Epithelial cell of prostate (primary cell): ENCODE measurements at places on chromosomes 7 and 10.

DNA sequence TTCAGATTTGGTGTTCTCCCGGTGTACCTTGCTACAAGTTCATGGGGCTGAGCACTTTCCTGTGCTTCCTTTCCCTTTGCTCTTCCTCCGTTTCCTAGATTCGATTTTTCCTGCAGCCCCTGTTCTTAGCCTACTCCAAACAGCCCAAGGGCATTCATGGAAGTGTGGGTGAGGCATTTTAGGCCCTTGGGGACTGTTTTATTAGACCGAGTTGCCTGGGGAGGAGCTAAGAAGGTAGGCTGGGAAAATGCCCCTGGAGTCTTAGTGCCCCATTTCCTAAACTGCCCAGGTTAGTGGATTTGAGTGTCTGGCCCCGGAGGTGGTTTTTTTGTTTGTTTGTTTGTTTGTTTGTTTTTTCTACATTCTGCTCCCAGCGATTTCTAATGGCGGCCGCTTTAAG lies 1.8 kb downstream of the LRMDA start:
- no peak for DNase-seq

DNA sequence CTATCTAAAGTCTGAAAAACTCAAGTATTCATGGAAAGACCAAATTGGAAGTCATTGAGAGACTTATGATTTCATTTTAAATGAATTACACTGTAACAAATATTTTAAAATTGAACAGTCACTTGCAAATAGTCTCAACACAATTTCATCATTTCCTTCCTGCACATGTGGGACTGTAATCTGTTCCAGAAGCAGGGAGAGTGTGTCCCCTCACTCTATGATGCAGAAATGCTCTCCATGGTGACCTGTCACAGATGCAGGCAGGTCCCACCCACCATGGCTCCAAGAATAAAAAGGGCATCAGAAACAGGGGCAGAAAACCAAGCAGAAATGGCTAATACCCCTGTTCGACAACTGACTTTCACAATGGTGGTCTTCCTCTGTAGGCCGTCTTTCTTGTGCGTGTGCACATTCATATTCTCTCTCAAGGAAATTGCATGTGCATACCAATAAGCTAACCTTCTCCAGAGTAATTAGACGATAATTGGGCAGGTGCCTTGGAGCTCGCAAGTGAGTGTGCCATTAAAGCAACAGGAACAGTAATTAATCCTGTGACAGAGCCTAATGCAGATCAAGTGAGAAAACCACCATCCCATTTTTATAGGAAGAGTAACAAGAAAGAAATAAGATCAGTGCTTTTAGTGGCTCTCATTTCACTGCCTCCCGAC lies 170.9 kb downstream of the ZMYND11 start:
- no peak for DNase-seq

DNA sequence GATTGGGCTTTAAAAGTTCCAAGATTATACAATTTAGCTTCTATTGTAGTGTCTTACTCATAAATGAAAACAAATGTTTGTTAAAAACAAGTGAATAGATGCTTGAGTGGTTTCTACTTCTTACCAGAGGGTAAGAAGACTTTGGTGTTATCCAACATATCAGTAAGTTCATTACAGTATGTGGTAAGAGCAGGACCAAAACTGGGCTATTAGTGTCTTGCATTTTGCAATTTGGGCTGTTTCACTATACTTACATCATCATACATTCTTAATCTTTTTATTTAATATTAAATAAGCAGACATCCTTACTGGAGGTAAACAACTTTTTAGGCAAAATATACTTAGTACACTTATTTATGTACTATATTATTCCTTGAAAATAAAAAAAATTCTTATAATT lies 248.4 kb upstream of the HGF start:
- no peak for DNase-seq

- DNase-seq: no peak
These were observed 4.7 kb downstream of the ZNF488 start for GRCh38 chr10:47379445-47379785.

- no peak for DNase-seq
These were observed 78.3 kb upstream of the CTBP2 start for GRCh38 chr10:125238682-125239081.

- peak; percentile 64 for DNase-seq
These were observed 7.9 kb downstream of the ESYT2 start for GRCh38 chr7:158821171-158822031.

DNA sequence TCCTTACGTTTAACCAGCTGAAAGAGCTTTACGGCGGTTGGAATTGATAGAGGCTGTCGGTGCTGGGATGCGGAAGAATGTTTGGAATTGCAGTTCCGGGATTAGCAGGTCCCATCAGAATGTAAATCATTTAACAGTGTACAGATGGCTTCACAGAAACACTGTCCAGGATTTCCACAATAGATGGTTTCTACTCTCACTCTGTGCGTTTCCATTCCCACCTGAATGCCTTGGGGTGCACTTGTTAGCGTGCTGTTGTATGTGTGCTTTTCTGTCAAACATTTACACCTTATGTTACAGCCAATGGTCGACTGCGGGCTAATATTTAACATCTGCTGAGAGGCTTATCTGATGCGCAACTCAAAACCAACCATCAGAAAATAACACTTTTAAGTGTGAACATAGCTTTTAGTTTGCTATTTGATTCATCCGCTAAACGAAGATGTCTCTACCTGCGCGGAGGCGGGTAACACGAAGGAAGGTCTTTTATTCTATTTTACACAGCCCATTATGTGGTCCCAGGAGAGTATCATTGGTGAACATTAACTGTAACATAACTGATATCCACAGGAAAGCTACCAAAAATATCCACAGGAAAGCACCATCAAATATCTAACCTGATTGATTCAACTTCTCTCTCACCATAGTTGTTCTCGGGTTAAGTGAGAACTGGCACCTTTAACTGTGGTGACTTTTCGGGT lies 179.0 kb downstream of the PRPF18 start:
- no peak for DNase-seq

DNA sequence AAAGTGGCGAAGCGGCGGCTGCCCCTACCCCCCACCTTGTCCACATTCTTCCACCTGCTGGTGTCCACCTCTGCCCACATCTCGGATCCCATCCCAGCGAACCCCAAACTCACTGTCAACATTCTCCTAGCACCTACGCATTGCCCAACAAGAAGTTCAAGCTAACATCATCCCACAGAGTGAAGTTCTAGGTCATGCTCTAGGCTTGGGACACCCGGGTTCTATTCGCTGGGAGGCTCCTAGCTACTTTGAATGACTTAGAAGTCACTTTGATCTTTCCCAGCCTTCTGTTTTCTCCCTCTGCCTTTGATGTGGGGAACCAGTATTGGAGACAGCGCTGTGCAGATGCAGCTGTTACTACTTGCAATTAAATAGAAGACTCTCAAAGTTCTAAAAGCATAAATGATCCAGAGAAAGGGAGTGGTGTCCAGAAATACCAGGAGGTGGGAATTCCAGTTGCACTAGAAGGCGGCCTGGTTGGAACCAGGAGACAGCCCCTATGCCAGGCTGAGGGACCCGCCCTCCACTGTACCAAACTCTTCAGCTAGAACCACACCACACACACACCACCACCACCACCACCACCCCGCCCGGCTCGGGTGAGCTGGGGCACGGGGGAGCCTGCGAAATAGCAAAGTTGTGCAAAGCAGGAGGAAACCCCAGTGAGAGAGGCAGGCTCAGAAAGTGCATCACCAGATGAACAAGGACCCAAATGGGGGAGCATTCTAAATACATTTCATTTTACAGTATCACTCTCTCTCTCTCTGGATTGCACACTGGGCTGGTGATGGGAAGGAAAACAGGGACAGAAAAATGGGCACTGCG lies 5.5 kb upstream of the VGF start:
- DNase-seq: no peak

GRCh38 chr10:90458054-90458453 lies 399.8 kb downstream of the HTR7 start:
- peak; percentile 14 for DNase-seq

DNA sequence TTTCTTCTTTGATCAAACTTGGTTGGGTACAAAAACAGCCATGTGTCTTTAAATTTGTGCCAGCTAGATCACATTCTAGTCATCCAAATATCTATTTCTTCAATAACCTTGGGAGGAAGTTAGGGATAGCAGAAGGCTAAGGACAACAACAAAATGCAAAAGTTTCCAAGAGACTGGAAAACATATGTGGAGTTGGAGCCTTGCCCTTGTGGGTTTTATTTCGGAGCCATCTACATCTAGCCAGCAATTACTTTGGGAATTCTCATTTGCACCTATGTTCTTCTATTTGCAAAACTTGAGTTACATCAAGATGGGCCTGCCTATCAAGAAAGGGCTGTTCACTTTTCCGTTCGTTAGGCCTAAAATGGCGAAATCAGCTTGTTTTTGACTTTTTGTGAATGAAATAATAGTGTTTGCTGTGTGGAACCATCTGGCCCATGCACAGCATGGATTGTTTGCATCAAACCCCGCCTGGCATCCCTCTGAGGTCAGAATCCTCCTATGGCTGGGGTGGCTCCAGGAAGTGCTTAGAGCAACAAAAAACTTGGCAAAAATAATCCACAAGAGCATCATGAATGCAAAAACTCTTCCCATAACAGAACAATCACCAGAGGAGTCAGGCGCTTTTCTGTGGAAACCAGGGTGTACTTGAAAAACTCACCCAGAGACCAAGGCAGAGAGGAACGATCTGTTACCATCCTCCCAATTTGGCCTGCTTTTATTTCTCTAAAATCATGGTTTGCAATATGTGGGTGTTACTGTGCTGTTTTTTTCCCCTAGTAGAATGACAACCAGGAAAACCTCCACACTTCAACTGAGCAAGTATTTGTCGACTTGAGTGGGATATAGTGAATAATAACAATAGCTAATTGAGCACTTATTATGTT lies 36.2 kb upstream of the XPNPEP1 start:
- DNase-seq: no peak

DNA sequence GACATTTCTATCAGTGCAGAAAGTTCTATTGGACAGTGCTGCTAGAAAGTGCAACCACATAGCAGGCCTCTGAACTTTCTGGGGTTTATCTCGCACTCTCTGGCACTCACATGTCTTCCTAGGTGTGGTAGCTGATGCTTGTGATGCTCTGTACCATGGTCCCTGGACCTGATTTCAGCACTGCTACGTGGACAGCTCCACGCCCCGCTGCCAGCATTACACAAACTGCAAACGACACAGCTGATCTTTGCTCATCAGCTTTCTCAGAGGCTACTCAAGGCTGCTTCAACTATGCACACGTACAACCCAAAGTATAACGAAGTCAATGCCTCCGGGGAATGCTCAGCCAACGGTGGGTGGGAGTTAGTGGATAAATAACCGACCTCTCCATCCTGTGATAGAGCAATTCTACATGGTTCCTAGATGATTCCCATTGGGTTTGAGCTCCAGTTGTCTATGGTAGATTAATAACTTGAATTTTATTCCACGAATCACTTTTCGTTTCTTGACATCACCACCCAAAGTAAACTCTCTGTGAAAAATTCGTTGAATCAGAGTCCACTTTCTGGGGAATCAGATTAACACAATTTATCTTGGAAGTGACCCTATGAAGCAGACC lies 302.5 kb downstream of the ACTR3B start:
- no peak for DNase-seq

GRCh38 chr7:43625980-43626379 lies 43.1 kb downstream of the STK17A start:
- no peak for DNase-seq

DNA sequence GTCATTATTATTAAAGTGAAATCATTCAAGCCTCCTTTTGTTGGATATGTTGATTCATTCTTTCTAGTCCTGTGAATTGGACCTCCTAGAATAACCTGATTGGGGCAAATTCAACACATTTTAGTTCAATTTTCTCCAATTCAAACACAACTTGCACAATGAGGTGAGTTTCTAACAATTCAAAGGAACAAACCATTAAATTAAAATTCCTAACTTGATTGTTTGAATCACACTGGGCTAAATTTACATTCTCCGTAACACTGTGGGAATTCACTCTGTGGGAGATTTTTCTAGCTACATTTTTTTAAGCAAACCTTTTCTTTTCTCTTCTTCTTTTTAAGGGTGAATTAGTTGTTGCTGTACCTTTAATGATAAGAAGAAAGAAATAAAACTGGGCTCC lies 68.3 kb upstream of the CABCOCO1 start:
- DNase-seq: no peak

DNA sequence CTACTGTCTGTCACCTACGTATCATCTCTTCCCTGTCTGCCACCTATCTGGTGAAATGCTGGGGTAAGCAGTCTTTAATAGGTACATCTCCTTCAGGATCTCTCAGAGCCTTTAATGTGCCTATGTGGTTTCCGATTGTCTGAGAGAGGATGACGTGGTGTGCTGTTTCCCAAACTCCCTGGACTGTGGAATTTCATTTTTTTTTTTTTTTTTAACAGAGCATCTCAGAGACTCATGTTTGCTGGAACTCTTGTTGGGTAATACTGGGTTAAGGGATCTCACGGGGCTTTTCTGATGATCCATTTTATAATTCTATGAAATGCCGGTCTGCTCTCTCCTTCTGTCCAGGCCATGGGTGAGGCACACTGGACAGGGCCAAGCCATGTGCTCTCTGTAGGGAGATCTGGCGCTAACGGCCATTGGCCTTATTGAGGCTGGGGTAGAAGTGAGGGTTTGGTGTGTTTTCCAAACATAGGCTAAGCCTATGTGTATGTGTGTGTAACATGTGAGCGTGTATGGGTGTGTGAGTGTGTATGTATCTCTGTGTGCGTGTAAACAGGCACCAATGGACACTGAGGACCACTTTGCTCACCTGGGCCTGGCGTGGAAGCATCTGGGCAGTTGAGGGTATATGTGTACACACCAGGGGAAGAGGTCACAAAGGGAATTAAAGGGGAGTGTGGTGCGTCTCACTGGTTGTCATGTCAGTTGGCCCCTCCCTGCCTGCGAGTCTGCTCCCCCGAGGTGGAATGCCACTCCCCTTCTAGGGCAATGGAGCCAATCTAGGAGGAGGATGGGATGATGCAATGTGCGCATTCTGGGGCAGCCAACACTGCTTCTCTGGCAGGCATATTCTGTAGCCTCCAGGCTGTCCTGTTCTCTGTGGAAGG lies 7.8 kb downstream of the ADRA2A start:
- no peak for DNase-seq
